Fibroblast of the conjunctiva (primary cell): ENCODE measurements at places on chromosomes 13 and 19.

- DNase-seq, result no peak
Observed at GRCh38 chr19:48749571-48750198, 2.8 kb downstream of the FUT1 start.

- DNase-seq, result no peak
Observed at GRCh38 chr19:36528921-36529518, 949 bp upstream of the ZNF260 start.

DNA sequence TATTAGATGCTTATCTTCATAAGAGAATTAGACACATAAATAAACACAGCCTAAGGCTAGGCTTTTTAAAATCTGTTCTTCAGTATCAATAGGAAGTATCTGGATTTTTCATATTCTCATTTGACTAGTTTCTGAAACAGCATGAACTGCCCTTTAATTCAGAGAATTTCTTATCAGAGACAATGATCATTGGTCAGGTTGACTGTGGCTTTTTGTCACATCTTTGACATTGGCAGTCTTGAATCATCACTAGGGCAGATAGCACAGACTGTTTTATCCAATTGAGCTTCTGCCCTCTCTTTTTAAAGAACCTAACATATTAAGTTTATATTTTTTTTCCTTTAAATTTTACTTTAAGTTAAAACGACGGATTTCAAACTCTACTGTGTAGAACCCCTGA, 59.6 kb downstream of the DPY19L3 start:
- no peak for DNase-seq

- no peak for DNase-seq
Observed at GRCh38 chr13:104404325-104404724, 1338.1 kb upstream of the SLC10A2 start.

DNA sequence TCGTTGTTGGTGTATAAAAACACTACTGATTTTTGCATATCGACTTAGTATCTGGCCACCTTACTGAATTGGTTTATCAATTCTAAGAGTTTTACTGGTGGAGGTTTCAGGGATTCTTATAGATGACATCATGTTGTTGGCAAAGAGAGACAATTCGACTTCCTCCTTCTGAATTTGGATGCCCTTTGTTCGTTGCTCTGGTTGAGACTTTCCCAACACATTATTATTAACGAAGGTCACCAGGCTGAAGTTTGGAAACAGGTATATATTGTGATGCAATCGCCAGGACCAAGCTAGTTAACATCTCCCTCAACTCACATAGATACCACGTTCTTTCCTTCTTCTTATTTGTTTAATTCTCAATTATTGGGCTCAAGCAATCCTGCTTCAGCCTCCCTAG, 2.1 kb upstream of the ZSCAN5B start:
- DNase-seq, result no peak

GRCh38 chr13:30751183-30751933, 16.0 kb downstream of the ALOX5AP start:
- no peak for DNase-seq

- DNase-seq, result peak; percentile 26
Observed at GRCh38 chr19:35090506-35091214, 25.0 kb upstream of the FXYD3 start.

- DNase-seq, result no peak
Observed at GRCh38 chr13:44868397-44868796, 120.9 kb downstream of the NUFIP1 start.

DNA sequence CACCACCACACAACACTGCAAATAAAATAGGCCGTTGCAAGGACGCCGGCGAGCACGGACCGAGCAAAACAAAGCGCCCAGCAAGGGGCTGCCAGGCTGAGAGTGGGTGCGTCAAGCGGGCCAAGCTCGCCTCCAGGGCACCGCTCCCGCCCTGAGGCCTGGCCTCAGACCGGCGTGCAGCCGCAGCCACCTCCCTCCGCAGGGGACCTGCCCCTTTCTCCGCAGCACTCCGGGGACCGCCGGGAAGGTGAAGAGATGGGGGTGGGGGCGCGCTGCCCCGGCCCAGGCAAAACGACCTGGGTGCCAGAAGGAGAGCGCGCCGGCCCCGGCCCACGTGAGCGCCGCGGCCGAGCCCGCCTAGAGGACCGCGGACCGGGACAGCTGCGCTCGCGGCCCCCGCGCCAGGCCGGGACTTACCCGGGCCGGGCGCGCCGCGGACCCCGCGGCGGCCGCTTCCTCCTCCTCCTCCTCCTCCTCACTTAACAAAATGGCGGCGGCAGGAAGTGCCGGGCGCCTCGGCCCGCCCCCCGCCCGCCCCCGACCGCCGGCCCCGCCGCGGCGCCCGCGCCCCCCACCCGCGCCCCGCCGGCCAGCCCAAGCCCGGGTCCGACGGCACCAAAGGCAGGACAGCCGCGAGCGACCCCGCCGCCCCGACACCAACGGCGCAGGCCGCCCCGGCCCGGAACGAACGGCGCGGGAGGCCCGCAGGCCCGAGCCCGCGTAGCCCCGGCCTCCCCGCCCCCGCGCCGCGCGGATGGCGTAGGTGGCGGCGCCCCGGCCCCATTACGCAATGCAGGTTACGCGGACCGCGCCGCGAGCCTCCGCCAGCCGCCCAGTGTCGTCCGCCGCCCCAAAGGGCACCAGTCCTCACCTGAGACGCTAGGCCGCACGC, 674 bp downstream of the BRD4 start:
- DNase-seq, result no peak

GRCh38 chr13:25329706-25330105, 28.3 kb downstream of the NUP58 start:
- DNase-seq, result peak; percentile 49
